Hindlimb muscle (tissue), 1 donor: ENCODE measurements at places on chromosomes 4 and X. TPM values are rescaled to one million over a fixed set of nuclear protein-coding genes. Genes with fewer than 3 reads are reported as not detected.

DNA sequence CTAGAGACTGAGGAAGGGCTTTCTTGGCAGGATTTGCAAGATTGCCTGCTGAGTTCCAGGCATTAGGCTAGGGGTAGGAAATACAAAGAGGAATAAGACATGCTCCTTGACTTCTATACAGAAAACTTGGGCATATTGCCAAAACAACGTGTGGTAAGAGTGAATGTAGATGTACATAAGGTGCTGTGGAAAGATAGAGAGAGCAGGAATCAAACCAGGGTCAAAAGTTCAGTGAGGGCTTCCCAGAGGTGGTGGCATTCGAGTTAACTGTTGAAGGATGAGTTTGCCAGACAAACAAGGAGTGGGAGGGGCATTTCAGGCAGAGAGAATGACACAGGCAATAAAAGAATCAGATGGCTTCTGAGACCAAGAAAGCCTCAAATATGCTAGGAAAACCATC lies 187.9 kb downstream of the KDR start:
- no peak for DNase-seq

DNA sequence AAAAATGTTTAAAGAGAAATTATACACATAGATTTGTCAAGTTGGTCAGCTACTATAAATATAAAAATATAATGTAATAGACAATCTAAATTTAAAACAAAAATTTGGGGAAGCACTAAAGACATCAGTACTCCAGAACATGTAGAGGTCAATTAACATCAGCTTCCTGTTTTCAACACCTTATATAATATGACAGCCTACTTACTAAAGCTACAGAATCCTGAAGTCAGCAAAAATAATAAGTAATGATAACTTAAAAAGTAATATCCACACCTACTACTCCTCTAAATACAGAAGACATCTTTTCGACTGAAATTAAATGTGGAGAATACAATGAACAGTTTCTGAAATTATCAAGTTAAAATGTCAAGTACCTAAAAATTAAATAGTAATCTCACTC lies 118.6 kb downstream of the LRBA start:
- DNase-seq = no peak

GRCh38 chr4:25171201-25171865 lies 11.1 kb upstream of the SEPSECS start:
- no peak for DNase-seq

GRCh38 chr4:134126955-134127354 lies 74.6 kb downstream of the PABPC4L start:
- DNase-seq = no peak

GRCh38 chrX:49276671-49277534 lies 7.3 kb downstream of the PPP1R3F start:
- no peak for DNase-seq

DNA sequence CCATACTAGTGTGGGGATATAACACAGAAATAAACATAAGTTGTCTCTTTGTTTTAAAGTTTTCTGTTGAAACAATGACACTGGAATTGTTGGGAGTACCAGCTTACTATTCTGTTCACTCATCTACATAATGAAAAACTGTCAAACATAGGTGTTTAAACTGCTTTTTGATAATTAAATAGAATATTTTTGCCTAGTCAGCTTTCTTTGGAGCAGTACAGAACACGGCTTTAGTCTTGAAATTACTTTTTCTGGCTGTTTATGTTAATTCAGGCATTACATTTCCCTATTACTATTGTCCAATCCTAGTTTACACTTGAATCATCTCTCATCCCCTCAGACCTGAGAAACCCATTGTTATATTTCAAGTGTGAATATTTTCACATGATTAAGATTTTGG lies 73.0 kb downstream of the FAM47B start:
- DNase-seq = no peak

DNA sequence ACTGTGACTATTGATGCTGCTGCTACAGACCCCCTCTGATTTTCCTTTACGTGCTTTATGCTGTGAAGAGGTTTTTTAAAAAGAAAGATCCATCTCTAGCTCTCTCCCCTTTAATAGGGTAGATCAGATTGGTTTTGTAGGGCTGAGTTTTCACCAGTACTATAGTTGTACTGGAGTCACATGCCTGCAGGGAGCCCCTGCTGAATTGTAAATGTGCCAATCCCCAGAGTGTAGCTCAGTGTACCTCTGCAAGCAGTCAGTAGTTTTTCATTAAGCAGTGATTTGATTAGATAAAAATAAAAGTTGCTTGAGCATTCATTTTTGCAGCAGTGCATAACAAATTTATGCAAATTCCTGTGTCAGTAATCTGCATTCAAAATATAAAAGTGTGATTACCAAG lies 179.2 kb downstream of the IL1RAPL2 start:
- no peak for DNase-seq

DNA sequence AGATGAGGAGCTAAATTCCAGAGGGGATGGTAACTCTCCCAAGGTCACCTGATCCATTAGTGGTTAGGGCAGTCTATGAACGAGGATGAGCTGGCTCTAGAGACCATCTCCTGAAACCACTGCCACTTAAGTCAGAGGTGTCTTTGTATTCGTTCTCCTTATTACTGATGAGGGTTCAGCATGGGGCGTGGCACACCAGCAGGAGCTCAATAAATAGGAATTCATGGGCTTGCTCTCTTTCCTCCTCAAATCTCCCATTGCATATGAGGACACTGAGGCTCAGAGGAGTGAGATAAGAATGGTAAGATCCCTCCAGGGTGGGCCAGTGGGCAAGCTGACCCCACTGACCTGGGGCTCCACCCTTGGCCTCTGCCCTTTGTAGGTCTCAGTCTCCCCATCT lies 1.7 kb upstream of the GATA1 start:
- no peak for DNase-seq

- no peak for DNase-seq
These were observed 38.6 kb downstream of the ALG13 start for GRCh38 chrX:111719426-111720210.

- DNase-seq = no peak
These were observed 42.4 kb downstream of the FNIP2 start for GRCh38 chr4:158811216-158811540.

DNA sequence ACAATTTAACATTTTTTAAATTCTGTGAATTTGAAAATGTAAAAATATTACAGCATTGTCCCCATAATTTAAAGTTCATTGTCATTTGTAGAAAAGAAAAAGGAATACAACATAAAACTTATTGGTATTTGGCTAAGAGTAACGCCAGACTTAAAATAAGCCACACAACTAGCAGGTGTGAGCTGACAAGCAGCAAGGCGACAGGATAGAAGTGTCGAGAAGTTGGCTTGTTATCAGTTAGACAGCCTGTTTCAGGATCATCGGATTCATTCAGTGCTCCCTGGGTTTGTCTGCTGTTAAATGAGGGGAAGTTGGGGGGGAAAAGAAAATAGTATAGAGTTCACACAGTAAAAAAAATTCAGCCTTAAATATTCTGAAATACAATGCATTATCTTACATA lies 393.6 kb downstream of the IL15 start:
- DNase-seq = no peak

DNA sequence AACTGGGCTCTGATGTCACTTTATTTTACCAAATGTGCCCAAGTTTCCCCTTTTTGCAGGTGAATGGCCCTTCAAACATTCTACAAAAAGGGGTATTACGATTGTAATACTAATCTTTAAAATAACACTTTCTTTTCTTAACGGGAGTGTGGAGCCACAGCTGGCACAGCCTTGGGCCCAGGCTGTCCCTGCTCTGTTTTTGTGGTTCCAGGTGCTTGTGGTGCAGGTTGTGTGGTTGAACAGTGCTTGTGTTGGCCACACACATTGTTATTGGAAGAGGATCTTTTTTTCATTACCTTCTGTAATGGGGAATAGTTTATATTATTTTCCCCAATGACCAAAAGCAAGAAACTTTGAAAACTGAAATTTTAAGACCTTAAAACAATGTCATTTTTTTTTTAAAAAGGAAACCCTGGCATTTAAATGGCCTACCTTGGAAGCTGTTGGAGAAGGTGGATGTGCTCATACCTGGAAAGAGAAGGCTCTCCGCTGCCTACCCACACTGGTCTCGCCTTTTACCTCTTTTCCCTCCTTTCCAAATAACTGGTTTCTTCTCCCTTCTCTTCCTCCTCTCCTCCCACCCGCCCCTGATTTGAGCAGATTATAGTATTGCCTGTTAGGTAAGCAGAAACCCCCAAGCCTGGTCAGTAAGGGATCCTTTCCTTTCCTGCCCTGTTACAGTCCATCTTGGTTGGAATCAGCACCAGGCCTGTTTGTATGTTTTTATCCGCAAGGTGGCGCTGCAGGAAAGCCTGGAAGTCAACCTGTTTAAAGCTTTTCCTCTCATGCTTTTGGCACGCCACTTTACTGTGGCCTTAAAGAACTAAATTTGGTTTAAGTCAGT lies 28.6 kb downstream of the HADH start:
- DNase-seq = peak; percentile 81

DNA sequence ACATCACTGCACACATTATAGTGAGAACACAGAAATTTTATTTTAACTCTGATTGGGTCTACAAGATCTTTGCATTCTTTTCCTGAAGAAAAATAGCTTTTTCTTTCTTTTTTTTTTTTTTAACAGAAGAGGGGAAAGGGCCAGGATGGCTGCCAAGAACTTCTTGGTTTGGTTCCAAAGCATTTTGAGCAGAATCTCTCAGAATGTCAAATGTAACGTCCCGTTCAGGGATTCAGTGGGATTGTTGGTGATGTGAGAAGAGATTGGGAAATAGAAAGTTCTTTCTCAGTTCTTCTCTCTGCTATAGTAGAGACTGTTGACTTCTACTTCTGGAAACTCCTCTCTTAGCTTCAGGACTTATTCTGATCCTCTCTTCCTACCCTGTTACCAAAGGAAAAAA lies 70.9 kb upstream of the CBR4 start:
- DNase-seq = peak; percentile 86

DNA sequence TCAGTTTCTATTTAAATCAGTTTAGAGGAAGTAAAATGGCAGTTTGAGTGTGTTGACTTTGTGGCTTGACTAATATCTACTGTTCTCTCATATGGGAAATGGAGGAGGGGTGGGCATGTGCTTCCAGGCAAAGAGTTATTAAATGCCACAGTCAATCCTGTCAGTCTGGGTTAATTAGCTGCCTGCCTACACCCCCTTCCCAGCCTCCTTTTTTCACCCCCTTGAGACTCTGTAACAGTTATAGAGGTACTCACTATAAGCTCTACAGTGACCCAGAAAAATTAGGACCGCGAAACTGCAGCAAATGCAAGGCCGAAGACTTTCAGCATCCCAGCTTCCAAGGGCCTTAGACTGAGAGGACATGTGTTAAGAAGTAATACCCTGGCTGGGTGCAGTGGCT lies 165.2 kb downstream of the CORIN start:
- no peak for DNase-seq

GRCh38 chrX:46576458-46576857 lies 2.9 kb downstream of the CHST7 start:
- DNase-seq = peak; percentile 38

DNA sequence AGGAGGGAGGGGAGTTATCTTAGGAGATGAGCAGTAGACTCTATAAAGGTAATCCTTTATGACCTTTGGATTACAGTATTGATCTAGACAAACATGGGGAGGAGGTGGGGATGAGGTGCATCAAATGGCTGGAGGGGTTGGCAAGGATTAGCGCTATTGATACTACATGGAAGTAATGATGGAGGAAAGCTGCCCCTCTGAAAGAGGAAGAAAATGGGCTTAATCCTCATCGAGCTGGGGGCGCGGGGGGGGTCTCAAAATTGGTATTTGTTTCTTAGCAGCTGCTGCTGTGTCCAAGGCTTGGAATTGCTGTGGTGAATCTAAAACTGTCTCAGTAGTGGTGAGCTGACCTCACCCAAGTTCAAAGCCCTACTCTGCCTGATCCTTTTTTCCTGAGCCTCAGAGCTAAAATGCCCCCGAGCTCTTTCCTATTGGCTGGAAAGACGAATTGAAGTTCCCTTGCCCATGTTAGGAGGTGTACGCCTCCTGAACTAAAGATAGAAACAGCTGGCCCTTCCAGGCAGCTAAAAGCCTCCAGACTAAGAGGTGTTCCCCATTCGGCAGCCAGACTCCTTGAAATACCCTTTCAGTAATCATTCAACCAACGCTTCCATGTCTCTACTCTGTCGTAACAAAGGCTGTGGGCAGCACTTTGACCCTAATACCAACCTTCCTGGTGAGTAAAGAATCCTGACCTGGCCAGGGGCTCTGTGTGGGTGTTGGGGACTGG lies at the start of gene ITGB1BP2:
Gene ITGB1BP2, plus strand, starts transcription at position 556 of the 730 bp plus-strand sequence. Its CDS starts 57 bp downstream, at position 613.
- DNase-seq = peak; percentile 20

DNA sequence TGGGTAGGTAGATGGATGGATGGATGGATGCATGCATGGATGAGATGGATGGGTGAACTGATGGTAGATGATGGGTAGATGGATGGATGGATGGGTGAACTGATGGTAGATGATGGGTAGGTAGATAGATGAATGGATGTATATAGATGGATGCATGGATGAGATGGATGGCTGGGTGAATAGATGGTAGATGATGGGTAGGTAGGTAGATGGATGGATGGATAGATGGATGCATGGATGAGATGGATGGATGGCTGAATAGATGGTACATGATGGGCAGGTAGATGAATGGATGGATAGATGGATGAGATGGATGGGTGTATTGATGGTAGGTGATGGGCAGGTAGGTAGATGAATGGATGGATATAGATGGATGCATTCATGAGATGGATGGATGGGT lies 15.1 kb upstream of the SLC25A6 start:
- DNase-seq = no peak

DNA sequence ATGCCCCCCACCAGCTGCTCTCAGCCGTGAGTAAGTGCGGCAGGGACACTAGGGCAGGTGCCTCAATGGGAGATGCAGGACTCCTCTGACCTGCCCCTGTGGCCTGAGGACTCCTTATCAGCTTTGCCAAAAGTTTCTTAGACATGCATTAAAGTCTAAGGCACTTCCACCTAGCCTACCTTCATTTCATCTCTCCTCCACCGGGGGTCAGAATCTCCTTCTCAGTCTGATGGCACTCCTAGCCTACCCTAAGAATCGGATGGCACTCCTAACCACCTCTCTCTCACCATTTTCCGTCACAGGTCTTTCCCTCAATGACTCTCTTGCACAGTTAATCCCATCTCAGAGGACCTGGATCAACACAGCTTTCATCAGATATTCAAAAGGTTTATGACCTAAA lies 85.9 kb downstream of the OTC start:
- no peak for DNase-seq

The LRIT3 gene
- polyA plus RNA-seq = 0.46 TPM

The ADH6 gene
- polyA plus RNA-seq = 0.35 TPM

The SLC34A2 gene
- polyA plus RNA-seq = 0.37 TPM

The PCGF3 gene
- 50.5 TPM for polyA plus RNA-seq

The PAGE5 gene
- not detected for polyA plus RNA-seq

The DCAF4L1 gene
- 0.34 TPM for polyA plus RNA-seq

The SERPINA7 gene
- not detected for polyA plus RNA-seq

The EVC2 gene
- 4.0 TPM for polyA plus RNA-seq

The TNIP3 gene
- 0.15 TPM for polyA plus RNA-seq

The GIMD1 gene
- polyA plus RNA-seq = not detected

The FAM9B gene
- not detected for polyA plus RNA-seq

The LRBA gene
- polyA plus RNA-seq = 25.7 TPM

The SYTL5 gene
- polyA plus RNA-seq = 0.05 TPM

The BCOR gene
- polyA plus RNA-seq = 30.9 TPM

The PRSS12 gene
- polyA plus RNA-seq = 3.9 TPM

The CSN3 gene
- not detected for polyA plus RNA-seq

The FAM184B gene
- polyA plus RNA-seq = 5.7 TPM

The ETDA gene
- not detected for polyA plus RNA-seq

The UGT2A3 gene
- polyA plus RNA-seq = not detected

The IGSF1 gene
- 85.8 TPM for polyA plus RNA-seq
